Fibroblast of lung (primary cell): ENCODE measurements at places on chromosomes 4 and X. TPM values are rescaled to one million over a fixed set of nuclear protein-coding genes. Genes with fewer than 3 reads are reported as not detected.

Gene TSPAN7
- total RNA-seq, result not detected in 2 replicates

Gene CT45A1
- total RNA-seq, result not detected in 2 replicates

Gene RAB33B
- total RNA-seq, result 11.7 and 12.3 TPM in 2 replicates

Gene SHOX
- not detected in 2 replicates for total RNA-seq

Gene DSPP
- not detected in 2 replicates for total RNA-seq

Gene HTRA3
- 2.6 and 2.8 TPM in 2 replicates for total RNA-seq

Gene NPY5R
- not detected in 2 replicates for total RNA-seq

Gene BMP3
- total RNA-seq, result 0.17 TPM in 1 of 2 replicates, not detected in the other

Gene KLHL13
- 8.2 and 22.5 TPM in 2 replicates for total RNA-seq

Gene CCDC149
- 11.0 and 13.9 TPM in 2 replicates for total RNA-seq

Gene AREG
- 1.5 and 2.0 TPM in 2 replicates for total RNA-seq

Gene SYNPO2
- 12.6 and 40.1 TPM in 2 replicates for total RNA-seq

Gene TRO
- total RNA-seq, result 11.3 and 13.0 TPM in 2 replicates

Gene CFP
- under 0.01 and 0.17 TPM in 2 replicates for total RNA-seq

Gene RASSF6
- under 0.01 TPM in 1 of 2 replicates, not detected in the other for total RNA-seq

Gene CXCL3
- total RNA-seq, result 1.3 and 2.5 TPM in 2 replicates

Gene TMPRSS11A
- not detected in 2 replicates for total RNA-seq

Gene STK32B
- under 0.01 and 0.50 TPM in 2 replicates for total RNA-seq

Gene MND1
- 1.0 and 5.8 TPM in 2 replicates for total RNA-seq

Gene ANK2
- total RNA-seq, result 75.2 and 95.1 TPM in 2 replicates

Gene PAGE2B
- total RNA-seq, result not detected in 2 replicates

Gene RPL9
- total RNA-seq, result 2,253 and 4,642 TPM in 2 replicates

Gene ASMT
- total RNA-seq, result not detected in 2 replicates

Gene IL13RA2
- total RNA-seq, result 42.1 and 67.5 TPM in 2 replicates

Gene TMEM255A
- under 0.01 TPM in 2 replicates for total RNA-seq

Gene GUCY1A1
- 10.7 and 23.4 TPM in 2 replicates for total RNA-seq

Gene SLC34A2
- not detected in 2 replicates for total RNA-seq

Gene PABPC5
- 4.4 and 4.5 TPM in 2 replicates for total RNA-seq

Gene GK2
- total RNA-seq, result not detected in 2 replicates

Gene DGKK
- not detected in 2 replicates for total RNA-seq

Gene MAP7D2
- total RNA-seq, result under 0.01 TPM in 2 replicates

Gene MAGEB17
- total RNA-seq, result not detected in 2 replicates

Gene OTC
- total RNA-seq, result not detected in 2 replicates

Gene C4orf51
- not detected in 2 replicates for total RNA-seq

Gene STOX2
- 0.66 and 0.77 TPM in 2 replicates for total RNA-seq

Gene EVC2
- total RNA-seq, result 15.9 and 16.5 TPM in 2 replicates

Gene BANK1
- 0.26 and 0.83 TPM in 2 replicates for total RNA-seq

Gene HSFX4
- not detected in 2 replicates for total RNA-seq

Gene PRKG2
- 17.5 and 26.5 TPM in 2 replicates for total RNA-seq

Gene P2RY8
- total RNA-seq, result not detected in 2 replicates

Gene TRIM75
- not detected in 2 replicates for total RNA-seq

Gene NEIL3
- 2.3 and 4.5 TPM in 2 replicates for total RNA-seq

Gene GPR143
- total RNA-seq, result under 0.01 TPM in 1 of 2 replicates, not detected in the other

Gene NXF2B
- total RNA-seq, result not detected in 2 replicates

Gene NONO
- total RNA-seq, result 316 and 355 TPM in 2 replicates

Gene DHRSX
- 23.9 and 25.6 TPM in 2 replicates for total RNA-seq

Gene FAM9B
- total RNA-seq, result not detected in 2 replicates

Gene CHRNA9
- total RNA-seq, result not detected in 2 replicates

Gene SERPINA7
- not detected in 2 replicates for total RNA-seq
